ENCODE measurements at places on chromosomes 1 and 21. TPM values are rescaled to one million over a fixed set of nuclear protein-coding genes. Genes with fewer than 3 reads are reported as not detected.
A peak's percentile ranks its signal among the peaks of the same experiment; 100 is the strongest.

The PTPN7 gene
- not detected for total RNA-seq

GRCh38 chr1:202210969-202211368, 17.4 kb downstream of the LGR6 start:
- DNase-seq: no peak

GRCh38 chr1:183685112-183685713, 32.1 kb upstream of the APOBEC4 start:
- DNase-seq: no peak

The LCE2A gene
- total RNA-seq: not detected

The PAQR6 gene
- total RNA-seq: 12.5 TPM

- no peak for DNase-seq
Observed at GRCh38 chr1:68093737-68094136, 43.3 kb upstream of the DIRAS3 start.

The HMGCS2 gene
- total RNA-seq: not detected

The RNU1-4 gene
- 2,859 TPM for total RNA-seq

- DNase-seq: no peak
Observed at GRCh38 chr21:26512664-26513063, 60.4 kb downstream of the CYYR1 start.

DNA sequence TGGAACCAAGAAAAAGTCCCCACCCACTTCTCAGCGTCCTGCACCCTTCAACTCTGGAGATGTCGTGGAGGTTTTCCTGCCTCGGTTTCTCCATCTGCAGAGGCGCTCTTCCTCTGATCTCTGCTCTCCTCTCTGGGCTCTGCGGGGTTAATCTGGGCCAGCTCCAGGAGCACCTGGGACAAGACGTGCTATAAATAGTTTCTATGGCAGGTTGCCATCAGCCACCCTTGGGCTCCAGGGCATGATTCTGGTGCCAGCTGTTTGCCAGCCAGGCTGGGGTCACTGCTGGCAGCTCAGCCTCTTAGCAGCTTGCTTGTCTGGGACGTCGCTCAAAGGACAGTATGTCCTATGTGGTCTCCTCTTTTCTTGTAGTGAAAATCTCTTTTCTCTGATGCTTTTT, 137.1 kb downstream of the ACTL8 start:
- DNase-seq: no peak

The KCNH1 gene
- 7.3 TPM for total RNA-seq

DNA sequence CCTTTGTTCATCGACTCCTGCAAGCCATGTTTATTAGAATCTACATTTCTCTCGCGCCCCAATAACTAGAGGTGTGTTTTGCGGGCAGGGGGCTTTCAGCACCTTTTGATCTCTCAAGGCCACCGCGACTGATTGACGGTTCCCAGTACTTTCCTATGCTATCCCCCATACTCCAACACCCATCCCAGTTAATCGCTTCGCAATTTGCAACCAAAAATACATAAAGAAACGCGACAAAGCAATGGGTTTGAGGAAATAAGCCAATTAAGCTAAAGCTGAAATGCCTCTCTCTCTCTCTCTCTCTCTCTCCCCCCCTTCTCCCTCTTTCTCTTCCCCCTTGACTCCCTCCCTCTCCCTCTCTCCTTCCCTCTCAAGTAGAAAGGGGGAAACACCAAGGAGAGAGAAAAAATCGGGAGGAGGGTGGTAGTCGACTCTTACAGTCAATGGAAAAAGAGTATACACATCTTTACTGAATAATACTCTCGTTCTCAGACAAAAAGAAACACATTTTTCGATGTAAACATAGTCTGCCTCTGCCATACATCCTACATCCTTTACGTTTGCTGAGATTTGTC, 128.0 kb upstream of the DPYD start:
- no peak for DNase-seq

The DCAF6 gene
- 60.9 TPM for total RNA-seq

The PADI1 gene
- 1.2 TPM for total RNA-seq

- DNase-seq: no peak
Observed at GRCh38 chr21:14533499-14534428, 12.4 kb downstream of the SAMSN1 start.

The OR2L13 gene
- not detected for total RNA-seq

DNA sequence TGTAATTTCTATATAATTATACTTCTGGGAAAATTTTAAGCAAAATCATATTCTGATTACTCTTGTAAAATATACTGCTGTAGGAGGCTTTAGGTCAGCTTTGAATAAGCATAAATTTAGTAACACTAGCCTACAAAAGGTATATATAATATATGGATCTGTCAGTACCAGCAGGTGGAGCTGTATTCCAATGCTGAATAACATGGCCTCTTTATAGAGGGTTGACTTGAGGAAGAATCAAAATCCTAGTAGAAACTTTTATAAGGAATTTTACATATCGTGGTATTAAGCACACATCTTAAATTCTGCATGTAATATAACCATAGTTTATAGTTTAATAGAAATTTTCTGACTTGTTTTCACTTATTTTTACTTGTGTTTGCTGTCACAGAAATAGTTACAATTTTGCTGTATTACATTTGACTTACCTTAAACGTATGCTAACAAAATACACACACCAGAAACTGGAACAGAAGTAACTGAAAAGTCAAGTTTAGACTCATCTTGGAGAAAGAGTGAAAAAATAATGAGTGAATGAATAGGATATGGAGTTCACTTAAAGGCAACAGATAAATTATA, 79.3 kb downstream of the HMCN1 start:
- no peak for DNase-seq

DNA sequence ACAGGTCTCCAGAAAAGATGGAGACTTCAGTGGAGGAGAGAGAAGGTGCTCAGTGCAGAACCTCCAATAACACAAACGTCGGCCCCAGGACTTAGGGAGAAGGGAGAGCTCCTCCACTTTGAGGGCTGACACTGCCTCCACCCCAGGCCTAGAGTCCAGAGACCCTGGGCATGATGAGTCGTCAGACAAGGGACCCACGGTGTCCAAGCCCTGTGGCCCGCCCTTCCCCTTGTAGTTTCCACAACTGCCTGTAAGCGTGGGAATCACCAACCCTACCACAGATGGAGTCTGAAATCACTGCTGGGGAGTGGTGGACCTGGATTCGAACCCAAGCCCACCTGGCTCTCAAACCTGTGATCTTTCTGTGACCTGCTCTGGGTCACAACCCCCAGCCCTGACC, 281.1 kb downstream of the NPHP4 start:
- no peak for DNase-seq

- no peak for DNase-seq
Observed at GRCh38 chr1:93692983-93693591, 11.4 kb upstream of the BCAR3 start.

The TAF12 gene
- total RNA-seq: 21.7 TPM

- no peak for DNase-seq
Observed at GRCh38 chr1:55309053-55309452, 93.9 kb upstream of the USP24 start.

GRCh38 chr21:35249636-35250035, 200.5 kb upstream of the RUNX1 start:
- DNase-seq: no peak

- no peak for DNase-seq
Observed at GRCh38 chr21:19541602-19542001, 1138.0 kb upstream of the TMPRSS15 start.

DNA sequence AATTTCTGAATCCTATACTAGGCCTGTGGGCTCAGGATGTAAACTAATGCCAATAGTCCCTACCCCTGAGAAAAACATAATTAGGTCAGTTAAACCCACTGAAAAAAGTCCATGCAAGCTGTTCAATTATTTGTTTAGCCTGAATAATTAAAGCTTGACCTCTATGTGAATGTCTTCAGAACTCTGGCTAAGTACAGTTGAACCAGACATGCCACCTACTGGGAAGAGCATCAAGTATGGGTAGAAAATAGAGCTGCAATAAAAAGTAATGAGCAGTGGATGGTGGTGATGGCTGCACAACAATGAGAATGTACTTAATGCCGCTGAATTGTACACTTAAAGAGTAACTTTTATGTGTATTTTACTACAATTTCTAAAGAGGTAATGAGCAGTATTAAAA, 23.6 kb upstream of the SLC19A2 start:
- DNase-seq: no peak

- DNase-seq: no peak
Observed at GRCh38 chr1:168966217-168966616, 140.3 kb upstream of the ATP1B1 start.

The PTGER3 gene
- not detected for total RNA-seq

- no peak for DNase-seq
Observed at GRCh38 chr1:5755552-5756125, 236.6 kb downstream of the NPHP4 start.

DNA sequence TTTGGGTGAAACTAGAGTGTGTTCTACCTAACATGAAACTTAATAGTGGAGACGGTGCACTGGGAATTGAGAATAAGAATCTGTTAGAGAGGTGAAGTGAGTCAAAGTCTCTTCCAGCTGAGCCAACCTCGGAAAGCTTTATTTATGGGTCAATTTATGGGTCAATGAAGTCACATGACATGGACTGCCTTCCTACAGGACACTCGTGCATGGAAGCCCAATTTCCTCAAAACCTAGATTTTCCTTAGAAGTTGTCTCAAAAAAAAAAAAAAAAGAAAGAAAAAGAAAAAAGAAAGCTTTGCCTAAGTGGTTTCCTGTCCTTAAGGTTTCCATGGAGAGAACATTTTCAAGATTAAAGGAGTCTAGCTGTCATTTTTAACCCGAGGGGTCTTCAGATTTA, 26.7 kb downstream of the CACHD1 start:
- no peak for DNase-seq

DNA sequence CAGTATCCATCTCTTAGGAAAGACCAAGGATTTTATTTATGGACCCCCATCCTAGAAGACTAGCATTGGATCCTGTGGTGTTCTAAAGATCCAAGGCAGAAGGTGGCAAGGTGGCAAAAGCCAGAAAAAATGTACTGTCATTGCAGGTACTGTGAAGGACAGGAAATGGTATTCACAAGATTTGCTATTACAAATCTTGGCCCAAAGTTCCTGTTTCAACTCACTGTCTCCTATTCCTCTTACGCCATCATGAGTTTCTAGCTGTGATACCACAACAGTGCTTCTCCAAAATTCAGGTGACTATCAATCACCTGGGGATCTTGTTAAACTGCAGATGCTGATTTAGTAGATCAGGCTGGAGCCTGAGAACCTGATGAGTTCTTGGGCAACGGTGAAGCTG, 21.4 kb downstream of the ACP6 start:
- no peak for DNase-seq

DNA sequence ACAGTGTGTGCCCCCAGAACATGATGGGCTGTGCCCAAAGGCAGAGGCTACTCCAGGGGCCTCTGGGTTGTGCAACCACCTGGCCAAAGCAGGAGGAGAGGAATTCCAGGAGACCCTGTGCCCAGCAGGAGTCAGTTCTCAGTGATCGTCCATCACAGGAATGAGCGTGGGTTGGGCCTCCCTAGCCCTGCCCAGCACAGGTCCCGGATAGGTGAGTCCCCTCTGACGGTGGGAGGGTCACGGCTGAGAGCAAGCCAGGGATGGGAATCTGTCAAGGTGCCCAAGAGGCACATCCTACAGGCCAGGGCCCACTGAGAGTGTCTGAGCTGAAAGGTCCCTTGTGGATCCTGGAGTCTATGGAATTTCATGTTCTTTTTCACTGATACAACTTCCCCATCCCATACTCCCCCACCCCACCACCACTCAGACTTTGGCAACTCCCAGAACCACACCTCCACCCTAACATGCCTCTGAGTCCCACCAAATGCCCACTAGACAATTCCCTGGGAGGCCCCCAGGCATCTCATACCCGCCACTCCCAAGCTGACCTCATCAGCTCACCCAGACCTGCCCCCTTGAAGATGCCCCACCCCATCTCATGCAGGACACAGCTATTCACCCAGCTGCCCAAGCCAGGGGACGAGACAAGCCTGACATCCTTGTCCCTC, 3.1 kb downstream of the GJB4 start:
- DNase-seq: no peak

The F3 gene
- 11.2 TPM for total RNA-seq

The TINAGL1 gene
- total RNA-seq: 10.0 TPM

The OR2L5 gene
- total RNA-seq: not detected

- no peak for DNase-seq
Observed at GRCh38 chr1:108000620-108001111, 35.7 kb upstream of the VAV3 start.

The LDLRAD1 gene
- not detected for total RNA-seq

The TTC22 gene
- total RNA-seq: not detected

The FAM72A gene
- 4.3 TPM for total RNA-seq

The SAMD13 gene
- 0.81 TPM for total RNA-seq

The SLC35F3 gene
- total RNA-seq: not detected

DNA sequence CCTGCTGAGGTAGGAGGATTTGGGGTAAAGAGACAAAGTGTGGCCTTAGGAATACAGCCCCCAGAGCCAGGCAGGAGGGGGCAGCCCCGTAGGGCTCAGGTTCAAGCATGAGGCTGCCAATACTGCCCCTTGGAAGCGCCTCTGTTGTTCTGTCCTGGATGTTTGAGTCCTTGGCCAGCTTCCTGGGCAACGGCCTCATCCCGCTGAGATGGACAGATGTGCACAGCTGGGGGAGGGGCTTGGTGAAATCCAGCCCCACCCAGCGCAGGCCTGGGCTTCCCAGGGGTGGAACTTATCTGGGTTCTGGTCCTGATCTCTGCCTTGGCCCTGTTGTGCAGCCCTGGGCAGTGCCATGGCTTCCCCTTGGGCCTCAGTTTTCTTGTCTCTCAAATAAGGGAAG, 34.8 kb upstream of the MAN1C1 start:
- DNase-seq: no peak

The TMEM61 gene
- total RNA-seq: not detected

The CCDC185 gene
- not detected for total RNA-seq

- DNase-seq: no peak
Observed at GRCh38 chr1:218346391-218347204, 1.5 kb downstream of the TGFB2 start.

- DNase-seq: no peak
Observed at GRCh38 chr1:233796146-233796783, 108.2 kb upstream of the SLC35F3 start.

GRCh38 chr1:244837597-244838258, 2.3 kb downstream of the COX20 start:
- no peak for DNase-seq

- DNase-seq: no peak
Observed at GRCh38 chr1:233885196-233885920, 19.1 kb upstream of the SLC35F3 start.

DNA sequence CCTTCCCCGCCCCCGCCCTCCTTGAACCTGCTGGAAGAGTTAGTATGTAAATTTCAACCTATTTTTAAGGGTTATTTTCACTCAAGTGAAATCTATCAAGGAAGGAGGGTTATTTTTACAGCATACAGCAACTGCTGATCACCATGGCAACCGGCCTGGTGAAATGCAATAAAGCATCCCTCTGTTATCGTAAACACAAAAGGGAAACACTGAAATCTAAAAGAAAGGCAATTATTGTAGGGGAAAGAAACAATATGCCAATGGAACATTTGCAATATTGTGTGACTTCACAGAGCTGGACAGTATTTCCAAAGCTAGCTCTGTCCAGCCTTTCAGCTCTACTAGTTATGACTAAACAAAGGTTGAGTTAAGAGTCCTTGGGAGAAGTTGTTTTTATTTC, 588.3 kb upstream of the PBX1 start:
- no peak for DNase-seq

The F5 gene
- total RNA-seq: not detected

GRCh38 chr1:47186267-47187185, 3.3 kb downstream of the PDZK1IP1 start:
- peak; percentile 76 for DNase-seq

Measured in osteocyte (in vitro differentiated cells).